Vagina (tissue), 2 donors: ENCODE measurements at places on chromosomes 3 and 15. TPM values are rescaled to one million over a fixed set of nuclear protein-coding genes. Genes with fewer than 3 reads are reported as not detected.
A peak's percentile ranks its signal among the peaks of the same experiment; 100 is the strongest.

DNA sequence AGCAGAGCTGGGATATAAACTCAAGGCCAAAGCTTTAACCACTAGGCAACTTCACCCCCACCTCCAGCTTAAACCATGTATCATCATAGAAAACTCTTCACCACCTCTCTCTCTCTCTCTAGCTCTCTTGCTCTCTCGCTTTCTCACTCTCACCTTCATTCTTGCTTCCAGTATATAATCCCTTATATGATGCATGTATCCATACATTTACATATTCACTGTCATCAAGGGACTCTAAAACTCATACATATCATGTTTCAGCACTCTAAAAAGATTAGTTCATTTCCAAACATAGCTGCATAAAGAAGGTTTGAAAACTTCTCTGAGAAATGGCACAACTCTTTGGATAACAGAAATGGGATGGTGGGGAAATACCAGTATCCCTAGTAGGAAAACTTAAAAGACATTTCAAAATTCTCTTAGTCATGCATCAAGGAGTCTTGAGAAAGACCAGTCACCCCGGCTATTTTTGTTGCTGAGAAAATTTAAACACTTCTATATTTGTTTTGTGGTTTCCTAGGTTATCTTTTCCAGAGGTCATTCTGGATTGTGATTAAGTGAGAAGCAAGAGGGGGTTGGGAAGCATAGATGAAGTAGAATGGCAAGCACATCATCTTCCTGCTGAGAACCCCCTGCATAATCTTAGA lies 447.8 kb upstream of the THBS1 start:
- DNase-seq, result no peak
- no peak overlapping the region for H3K27ac ChIP-seq
- no peak overlapping the region for H3K4me3 ChIP-seq
- H3K36me3 ChIP-seq, result no peaks in the 10 kb centered on the region

GRCh38 chr3:165617134-165617533 lies 220.1 kb downstream of the BCHE start:
- no peak overlapping the region for H3K4me3 ChIP-seq
- H3K27ac ChIP-seq, result no peak overlapping the region
- no peaks in the 10 kb centered on the region for H3K36me3 ChIP-seq
- no peaks in the 10 kb centered on the region for H3K27me3 ChIP-seq

GRCh38 chr3:119508172-119508845 lies 10.0 kb downstream of the TIMMDC1 start:
- H3K4me1 ChIP-seq, result no peaks in the 10 kb centered on the region
- H3K27me3 ChIP-seq, result no peaks in the 10 kb centered on the region
- no peak for DNase-seq

GRCh38 chr3:27544372-27544865 lies 60.2 kb upstream of the SLC4A7 start:
- peak overlapping the region; percentile 60 for H3K27ac ChIP-seq
- no peak overlapping the region for H3K4me3 ChIP-seq
- H3K4me1 ChIP-seq, result peaks cover 26% of the 10 kb centered on the region
- H3K36me3 ChIP-seq, result no peaks in the 10 kb centered on the region
- DNase-seq, result no peak

GRCh38 chr3:169657351-169658124 lies 6.0 kb downstream of the MECOM start:
- peak overlapping the region; percentile 20 for H3K4me3 ChIP-seq
- no peaks in the 10 kb centered on the region for H3K36me3 ChIP-seq
- H3K27me3 ChIP-seq, result no peaks in the 10 kb centered on the region
- no peak for DNase-seq
- peaks cover 23% of the 10 kb centered on the region for H3K4me1 ChIP-seq

DNA sequence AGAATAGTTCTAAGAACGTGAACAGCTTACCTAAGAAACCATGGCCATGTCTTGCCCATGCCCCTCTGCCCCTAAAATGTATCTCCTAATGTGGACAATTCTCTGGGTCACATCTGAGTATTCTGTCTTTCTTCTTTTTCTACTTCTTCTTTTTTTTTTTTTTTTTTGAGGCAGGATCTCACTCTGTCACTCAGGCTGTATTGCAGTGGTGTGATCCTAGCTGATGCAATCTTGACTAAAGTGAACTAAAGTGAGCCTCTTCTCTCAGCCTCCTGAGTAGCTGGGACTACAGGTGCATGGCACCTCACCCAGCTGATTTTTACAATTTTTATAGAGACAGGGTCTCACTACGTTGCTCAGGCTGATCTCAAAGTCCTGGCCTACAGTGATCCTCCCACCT lies 204.8 kb upstream of the ZPLD1 start:
- no peaks in the 10 kb centered on the region for H3K4me1 ChIP-seq
- no peak for DNase-seq
- H3K36me3 ChIP-seq, result no peaks in the 10 kb centered on the region
- H3K4me3 ChIP-seq, result no peak overlapping the region
- H3K27ac ChIP-seq, result no peak overlapping the region
- no peaks in the 10 kb centered on the region for H3K27me3 ChIP-seq

- DNase-seq, result no peak
- no peak overlapping the region for H3K4me3 ChIP-seq
- H3K27me3 ChIP-seq, result no peaks in the 10 kb centered on the region
These were observed 53.5 kb downstream of the ZPLD1 start for GRCh38 chr3:102488331-102488730.

DNA sequence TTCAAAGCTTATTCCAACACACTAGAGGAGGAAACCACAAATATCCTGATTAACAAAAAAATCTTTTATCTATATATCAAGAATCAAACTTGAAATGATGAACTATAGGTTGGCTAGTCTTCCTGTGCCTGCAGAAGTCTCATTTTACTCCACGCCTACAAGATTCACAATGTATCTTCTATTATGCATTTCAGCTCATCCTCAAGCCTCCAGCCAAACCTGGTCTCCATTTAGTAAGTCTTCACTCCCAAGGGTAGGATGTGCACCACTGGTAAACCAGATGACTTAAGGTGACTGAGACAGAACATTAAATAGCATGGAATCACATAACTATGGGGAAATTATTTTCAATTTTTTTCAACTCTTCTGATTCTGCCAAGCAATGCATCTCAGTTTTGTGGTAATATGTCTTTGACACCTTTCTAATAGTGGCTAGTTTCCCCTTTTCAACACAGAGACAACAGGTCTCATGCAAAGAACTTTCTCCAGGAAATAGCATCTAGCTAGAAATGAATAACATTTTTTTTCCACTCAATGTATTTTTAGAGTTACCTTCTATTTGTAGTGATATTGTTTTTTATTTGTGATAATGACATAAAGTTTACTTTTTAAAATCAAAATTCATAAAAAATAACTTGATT lies 166.9 kb downstream of the TNIK start:
- no peak overlapping the region for H3K27ac ChIP-seq
- H3K27me3 ChIP-seq, result no peaks in the 10 kb centered on the region
- H3K4me1 ChIP-seq, result peaks cover 6% of the 10 kb centered on the region
- H3K36me3 ChIP-seq, result no peaks in the 10 kb centered on the region

DNA sequence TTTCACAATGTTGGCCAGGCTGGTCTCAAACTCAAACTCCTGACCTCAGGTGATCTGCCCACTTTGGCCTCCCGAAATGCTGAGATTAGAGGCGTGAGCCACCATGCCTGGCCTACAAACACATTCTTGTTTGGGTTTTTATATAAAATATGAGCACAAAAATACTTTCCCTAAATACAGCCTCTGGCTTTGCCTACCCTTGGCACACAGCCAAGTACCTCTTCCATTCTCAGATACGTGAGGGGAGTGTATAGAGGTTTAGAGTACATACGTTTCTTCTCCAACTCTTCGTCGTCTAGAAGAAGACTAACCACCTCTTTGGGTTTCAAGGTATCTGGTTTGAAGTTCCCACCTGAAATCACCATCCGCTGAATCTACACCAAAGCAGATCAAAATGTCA lies 33.5 kb downstream of the CHAC1 start:
- H3K4me3 ChIP-seq, result no peak overlapping the region
- peaks cover 5% of the 10 kb centered on the region for H3K36me3 ChIP-seq
- no peaks in the 10 kb centered on the region for H3K27me3 ChIP-seq
- no peaks in the 10 kb centered on the region for H3K4me1 ChIP-seq
- no peak for DNase-seq
- no peak overlapping the region for H3K27ac ChIP-seq

GRCh38 chr3:48950051-48950450 lies 31.4 kb downstream of the ARIH2 start:
- DNase-seq, result no peak
- no peaks in the 10 kb centered on the region for H3K27me3 ChIP-seq
- no peak overlapping the region for H3K27ac ChIP-seq

DNA sequence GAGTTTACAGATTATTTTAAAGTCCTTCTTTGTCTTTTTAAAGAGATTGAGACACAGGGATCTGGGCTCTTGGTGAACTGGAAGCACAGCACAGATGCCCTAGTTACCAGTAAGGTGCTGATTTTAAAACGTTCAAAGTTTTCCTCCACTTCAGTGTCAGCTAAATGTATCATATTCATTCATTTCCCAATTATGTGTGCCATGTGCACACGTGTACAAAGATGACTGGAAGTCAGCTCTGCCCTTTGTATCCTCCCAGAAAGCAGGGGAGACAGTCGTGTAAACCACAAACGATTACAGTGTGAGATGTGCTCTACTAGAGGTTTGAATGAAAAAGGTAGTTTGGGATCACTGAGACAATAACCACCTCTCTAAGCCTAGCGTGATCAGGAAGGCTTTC lies 730 bp downstream of the ZKSCAN7 start:
- DNase-seq, result no peak
- H3K36me3 ChIP-seq, result no peaks in the 10 kb centered on the region
- no peaks in the 10 kb centered on the region for H3K27me3 ChIP-seq
- H3K4me3 ChIP-seq, result peak overlapping the region; percentile 63
- no peak overlapping the region for H3K27ac ChIP-seq

GRCh38 chr15:100759698-100760356 lies 119.8 kb upstream of the ALDH1A3 start:
- no peaks in the 10 kb centered on the region for H3K27me3 ChIP-seq
- no peaks in the 10 kb centered on the region for H3K36me3 ChIP-seq
- no peak for DNase-seq
- H3K27ac ChIP-seq, result peak overlapping the region; percentile 63
- no peak overlapping the region for H3K4me3 ChIP-seq

- DNase-seq, result no peak
- no peaks in the 10 kb centered on the region for H3K36me3 ChIP-seq
- no peak overlapping the region for H3K27ac ChIP-seq
- no peaks in the 10 kb centered on the region for H3K27me3 ChIP-seq
- H3K4me1 ChIP-seq, result peaks cover 6% of the 10 kb centered on the region
- no peak overlapping the region for H3K4me3 ChIP-seq
These were observed 111.4 kb downstream of the OPA1 start for GRCh38 chr3:193704431-193704830.

The TPRG1 gene
- 21.6 TPM for total RNA-seq

The GHRL gene
- not detected for total RNA-seq

The ANO10 gene
- 29.0 TPM for total RNA-seq

The LRRIQ4 gene
- total RNA-seq, result not detected

The PRKCI gene
- 33.9 TPM for total RNA-seq
